Left lung (tissue), 14 donors: ENCODE measurements at places on chromosomes 6 and 20. TPM values are rescaled to one million over a fixed set of nuclear protein-coding genes. Genes with fewer than 3 reads are reported as not detected.

DNA sequence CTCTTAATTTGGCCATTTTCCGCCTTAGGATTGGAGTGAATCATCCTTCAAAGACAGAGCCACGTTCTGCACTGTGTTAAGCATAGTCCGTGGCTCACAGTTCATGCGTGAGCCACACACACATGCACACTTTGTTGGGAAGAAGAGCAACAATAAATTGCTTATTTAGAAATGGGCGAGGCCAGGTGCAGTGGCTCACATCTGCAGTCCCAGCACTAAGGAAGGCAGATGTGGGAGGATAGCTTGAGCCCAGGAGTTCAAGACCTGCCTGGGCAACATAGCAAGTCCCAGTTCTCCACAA lies 131.3 kb downstream of the ZDHHC14 start:
- DNase-seq = no peak
- no peaks in the 10 kb centered on the region for H3K36me3 ChIP-seq
- H3K4me1 ChIP-seq = no peaks in the 10 kb centered on the region
- no peak overlapping the region for H3K4me3 ChIP-seq

GRCh38 chr6:65098349-65098748 lies 608.7 kb downstream of the EYS start:
- no peak for DNase-seq
- no peaks in the 10 kb centered on the region for H3K27me3 ChIP-seq
- H3K27ac ChIP-seq = no peak overlapping the region
- H3K4me3 ChIP-seq = no peak overlapping the region
- H3K36me3 ChIP-seq = no peaks in the 10 kb centered on the region

GRCh38 chr6:93433592-93433991 lies 14.2 kb upstream of the EPHA7 start:
- H3K36me3 ChIP-seq = no peaks in the 10 kb centered on the region
- H3K4me1 ChIP-seq = no peaks in the 10 kb centered on the region
- no peak overlapping the region for H3K4me3 ChIP-seq
- no peak overlapping the region for H3K27ac ChIP-seq
- no peaks in the 10 kb centered on the region for H3K27me3 ChIP-seq
- DNase-seq = no peak

DNA sequence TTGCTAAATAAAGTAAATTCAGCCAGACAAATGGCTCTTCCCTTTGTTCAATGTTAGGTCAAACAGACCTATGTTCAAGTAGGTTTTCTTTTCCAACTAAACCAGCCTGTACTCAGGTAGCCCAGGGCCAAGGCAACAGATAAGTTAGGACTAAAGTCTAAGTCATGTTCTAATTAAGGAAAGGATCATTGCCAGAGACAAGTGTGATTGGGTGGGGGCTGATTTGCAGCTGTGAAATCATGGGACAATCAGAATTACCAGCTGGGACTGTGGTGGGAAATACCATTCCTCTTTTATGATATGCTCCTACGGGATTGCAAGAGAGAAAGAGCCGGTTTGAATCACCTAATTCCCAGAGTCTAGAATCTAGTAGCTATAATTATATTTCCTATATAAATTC lies 4.2 kb upstream of the FBXO30 start:
- H3K27me3 ChIP-seq = no peaks in the 10 kb centered on the region
- H3K27ac ChIP-seq = no peak overlapping the region
- DNase-seq = no peak
- no peak overlapping the region for H3K4me3 ChIP-seq
- peaks cover 6% of the 10 kb centered on the region for H3K4me1 ChIP-seq

HSD17B8 gene
- total RNA-seq = 13.5 TPM

GRCh38 chr6:160015778-160016684 lies 47.1 kb downstream of the IGF2R start:
- H3K36me3 ChIP-seq = no peaks in the 10 kb centered on the region
- DNase-seq = peak; percentile 58
- no peak overlapping the region for H3K27ac ChIP-seq
- H3K4me3 ChIP-seq = no peak overlapping the region

DNA sequence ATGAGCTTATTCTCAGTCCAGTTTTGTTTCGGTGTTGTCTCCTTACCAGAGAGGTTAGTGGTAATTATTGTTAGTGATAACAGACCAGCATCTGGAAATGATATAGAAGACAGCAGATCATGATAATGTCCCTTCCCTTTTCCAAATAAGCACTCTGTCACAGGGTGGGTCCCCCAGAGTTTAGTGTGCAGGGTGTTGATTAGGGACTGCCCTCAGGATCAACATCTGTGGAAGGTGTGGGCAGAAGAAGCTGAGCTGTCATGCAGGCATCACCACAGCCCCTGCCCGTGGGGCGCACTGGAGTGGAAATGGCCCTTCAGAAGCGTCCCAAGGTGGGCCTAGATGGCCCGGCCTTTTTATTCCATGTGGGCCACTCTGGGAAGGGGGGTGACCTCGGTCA lies 67.6 kb upstream of the DTNBP1 start:
- H3K4me1 ChIP-seq = no peaks in the 10 kb centered on the region
- H3K4me3 ChIP-seq = no peak overlapping the region

DNA sequence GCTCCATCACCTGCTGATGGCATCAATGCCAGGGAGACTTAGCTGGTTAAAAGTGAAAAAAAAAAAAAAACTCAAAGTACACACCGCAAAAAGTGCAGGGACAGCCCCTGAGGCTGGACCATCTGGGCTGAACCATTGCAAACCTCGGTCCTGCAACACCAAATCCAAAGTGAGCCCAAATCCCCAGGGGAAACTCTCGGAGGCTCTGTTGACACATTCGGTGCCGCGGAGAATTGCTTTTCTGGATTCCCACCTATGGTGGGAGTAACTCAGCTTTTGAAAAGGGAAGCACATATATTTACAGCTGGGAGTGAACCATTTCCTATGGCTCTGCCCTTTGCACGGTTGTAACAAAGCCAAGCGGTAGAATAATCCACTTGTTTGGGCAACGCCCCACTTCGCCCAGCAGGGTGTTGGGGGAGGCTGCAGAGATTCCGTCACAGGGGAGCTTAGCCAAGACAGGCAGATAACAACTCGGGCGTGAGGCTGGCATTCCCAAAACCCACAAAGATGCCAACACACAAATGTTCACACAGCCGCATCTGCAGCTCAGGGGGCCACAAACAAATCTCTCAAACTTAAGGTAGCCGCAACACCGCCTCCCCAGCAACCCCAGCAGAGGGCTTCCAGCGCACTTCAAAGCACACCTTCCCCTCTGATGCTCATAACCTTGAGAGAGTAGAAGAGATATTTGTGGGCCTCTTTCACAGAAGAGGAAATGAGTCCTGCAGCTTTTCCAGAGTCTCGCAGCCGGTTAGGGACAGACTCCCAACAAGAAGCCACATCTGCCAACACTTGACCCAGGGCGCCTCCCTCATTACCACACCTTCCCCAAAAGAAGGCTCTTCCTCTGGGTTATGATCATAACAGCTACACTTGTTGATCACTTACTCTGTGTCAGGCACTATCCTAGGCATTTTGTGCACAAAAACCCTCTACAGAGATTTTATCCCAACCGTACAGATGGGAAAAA lies 11.4 kb downstream of the ZC3H12D start:
- no peaks in the 10 kb centered on the region for H3K27me3 ChIP-seq
- H3K36me3 ChIP-seq = no peaks in the 10 kb centered on the region
- no peak for DNase-seq
- no peaks in the 10 kb centered on the region for H3K4me1 ChIP-seq
- H3K27ac ChIP-seq = no peak overlapping the region

DNA sequence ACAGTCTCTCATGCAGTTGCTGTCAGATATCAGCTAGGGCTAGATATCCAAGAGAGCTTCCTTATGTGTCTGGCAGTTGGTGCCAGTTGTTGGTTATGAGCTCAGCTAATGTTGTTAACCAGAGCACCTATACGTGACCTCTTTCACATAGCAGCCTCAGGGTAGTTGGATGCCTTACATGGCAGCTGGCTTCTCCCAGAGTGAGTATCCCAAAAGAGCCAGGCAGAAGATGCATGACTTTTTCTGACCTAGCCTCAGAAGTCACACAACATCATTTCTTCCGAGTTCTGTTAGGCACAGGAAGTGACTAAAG lies 175.7 kb downstream of the VEGFA start:
- no peak for DNase-seq

DSP gene
- 29.2 TPM for total RNA-seq

GRCh38 chr6:170251776-170252571 lies 38.9 kb downstream of the DLL1 start:
- no peaks in the 10 kb centered on the region for H3K27me3 ChIP-seq
- DNase-seq = no peak
- H3K4me1 ChIP-seq = no peaks in the 10 kb centered on the region
- H3K4me3 ChIP-seq = no peak overlapping the region
- no peak overlapping the region for H3K27ac ChIP-seq

DNA sequence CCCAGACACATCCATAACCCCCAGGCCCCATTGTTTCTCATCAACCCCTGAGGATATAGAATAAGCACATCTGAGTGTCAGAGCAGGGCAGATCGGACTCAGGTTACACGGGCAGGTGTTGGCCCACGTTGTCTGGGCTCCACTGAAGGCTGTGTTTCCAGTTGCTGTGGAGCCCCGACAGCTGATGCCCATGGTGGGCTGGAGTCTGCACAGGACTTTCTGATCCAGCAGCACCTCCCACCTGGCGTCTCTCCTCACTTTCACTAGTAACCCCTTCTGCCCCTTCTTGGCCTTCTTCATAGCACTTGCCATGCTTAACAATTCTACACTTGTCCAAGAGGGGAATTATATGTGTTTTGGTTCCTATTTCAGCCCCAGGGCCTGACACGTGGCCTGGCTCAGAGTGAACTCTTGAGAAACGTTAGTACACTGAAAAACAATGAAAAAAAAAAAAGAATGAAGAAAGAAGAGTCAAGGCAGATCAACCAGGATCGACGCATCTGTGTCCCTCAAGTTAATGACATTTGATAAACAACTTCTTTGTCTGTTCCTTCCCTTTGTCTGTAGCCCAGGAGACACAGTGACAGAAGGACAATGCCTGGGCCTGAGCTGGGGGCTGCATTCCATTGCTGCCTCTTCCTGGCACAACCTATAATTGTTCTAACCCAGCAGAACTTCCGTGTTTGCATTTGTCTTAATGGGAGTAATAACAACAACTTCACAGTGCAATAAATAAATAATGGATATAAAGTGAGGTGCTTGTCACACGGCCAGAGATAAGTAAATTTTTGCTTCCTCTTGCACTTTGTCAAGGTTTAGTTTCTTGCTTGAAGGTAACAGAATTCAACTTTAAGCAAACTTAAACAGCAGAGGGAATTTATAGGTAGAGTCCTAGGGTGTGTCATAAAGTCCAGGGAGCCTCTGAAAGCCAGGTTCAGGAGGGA lies 224.2 kb upstream of the SSTR4 start:
- no peak for DNase-seq
- no peak overlapping the region for H3K4me3 ChIP-seq
- H3K36me3 ChIP-seq = no peaks in the 10 kb centered on the region
- H3K27ac ChIP-seq = peak overlapping the region; percentile 53
- no peaks in the 10 kb centered on the region for H3K4me1 ChIP-seq
- no peaks in the 10 kb centered on the region for H3K27me3 ChIP-seq

DNA sequence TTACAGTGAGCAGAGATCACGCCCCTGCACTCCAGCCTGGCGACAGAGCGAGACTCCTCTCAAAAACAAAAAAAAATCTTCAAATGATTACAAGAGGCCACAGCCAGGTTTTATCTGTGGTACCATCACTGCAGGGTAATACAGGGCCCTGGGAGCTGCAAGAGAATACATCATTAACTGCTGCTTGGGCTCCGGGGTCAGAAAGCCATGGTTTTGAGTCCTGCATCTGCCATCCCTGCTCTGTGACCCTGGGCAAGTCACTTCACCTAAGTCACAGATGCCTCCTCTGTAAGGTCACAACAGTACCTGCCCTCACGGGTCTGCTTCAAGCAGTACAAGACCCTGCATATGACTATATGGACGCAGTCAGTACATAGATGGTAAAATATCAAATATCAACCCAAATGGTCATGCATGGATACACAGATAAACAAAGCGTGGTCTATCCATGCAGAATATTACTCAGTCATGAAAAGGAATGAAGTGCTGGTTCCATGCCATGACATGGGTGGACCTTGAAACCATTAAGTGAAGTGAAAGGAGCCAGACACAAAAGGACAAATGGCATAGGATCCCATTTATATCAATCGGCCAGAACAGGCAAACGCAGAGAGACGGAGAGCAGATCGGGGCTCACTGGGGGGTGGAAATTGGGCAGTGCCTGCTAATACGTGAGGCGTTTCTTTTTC lies 83.6 kb downstream of the NFATC2 start:
- DNase-seq = no peak
- no peaks in the 10 kb centered on the region for H3K27me3 ChIP-seq
- H3K4me3 ChIP-seq = no peak overlapping the region
- H3K36me3 ChIP-seq = no peaks in the 10 kb centered on the region
- H3K4me1 ChIP-seq = peaks cover 6% of the 10 kb centered on the region
- H3K27ac ChIP-seq = no peak overlapping the region

GRCh38 chr6:39247667-39248194 lies 18.5 kb upstream of the KCNK5 start:
- H3K27me3 ChIP-seq = no peaks in the 10 kb centered on the region
- H3K4me3 ChIP-seq = no peak overlapping the region
- no peaks in the 10 kb centered on the region for H3K4me1 ChIP-seq
- no peak overlapping the region for H3K27ac ChIP-seq
- H3K36me3 ChIP-seq = no peaks in the 10 kb centered on the region
- DNase-seq = no peak

DNA sequence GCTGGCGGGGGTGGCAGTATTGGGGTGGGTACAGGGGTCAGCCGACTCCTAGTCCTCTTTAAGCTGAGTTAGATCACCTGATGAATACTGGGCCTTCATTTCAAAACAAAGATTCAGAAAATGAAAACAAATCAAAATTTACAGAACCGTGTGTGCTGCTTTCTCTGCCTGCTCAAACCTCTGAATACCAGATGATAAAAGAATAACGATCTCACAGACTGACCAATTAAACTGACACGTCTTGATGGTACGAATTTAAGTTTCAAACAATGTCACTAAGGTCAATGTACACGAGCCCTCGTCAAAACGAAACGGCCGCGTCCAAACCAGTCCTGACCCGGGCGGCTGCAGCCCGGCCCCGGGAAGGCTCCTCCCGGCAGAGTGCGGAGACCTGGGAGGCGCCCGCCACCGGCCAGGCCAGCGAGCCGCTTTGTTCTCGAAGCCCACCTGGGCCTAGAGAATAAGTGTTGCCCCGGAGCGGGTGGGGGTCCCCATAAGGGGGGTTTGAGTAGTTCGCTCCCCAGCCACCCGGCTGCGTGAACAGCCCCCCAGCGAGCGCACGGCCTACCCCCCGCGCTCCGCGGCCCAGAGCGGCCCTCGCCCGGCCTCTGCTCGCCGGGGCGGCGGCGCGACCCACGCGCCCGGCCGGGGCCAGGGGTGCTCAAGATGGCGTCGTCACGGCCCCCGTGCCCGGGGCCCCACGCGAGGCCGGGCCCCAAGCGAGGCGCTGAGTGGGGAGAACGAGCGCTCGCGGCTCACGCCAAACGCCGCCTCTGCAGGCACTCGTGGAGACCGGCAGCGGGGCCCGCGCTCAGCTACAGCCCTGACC lies 728 bp downstream of the PSMA7 start:
- no peaks in the 10 kb centered on the region for H3K27me3 ChIP-seq
- H3K27ac ChIP-seq = peak overlapping the region; percentile 94
- H3K36me3 ChIP-seq = peaks cover 7% of the 10 kb centered on the region
- peaks cover 48% of the 10 kb centered on the region for H3K4me1 ChIP-seq
- DNase-seq = no peak
